ENCODE measurements at places on chromosomes 2 and 18.

DNA sequence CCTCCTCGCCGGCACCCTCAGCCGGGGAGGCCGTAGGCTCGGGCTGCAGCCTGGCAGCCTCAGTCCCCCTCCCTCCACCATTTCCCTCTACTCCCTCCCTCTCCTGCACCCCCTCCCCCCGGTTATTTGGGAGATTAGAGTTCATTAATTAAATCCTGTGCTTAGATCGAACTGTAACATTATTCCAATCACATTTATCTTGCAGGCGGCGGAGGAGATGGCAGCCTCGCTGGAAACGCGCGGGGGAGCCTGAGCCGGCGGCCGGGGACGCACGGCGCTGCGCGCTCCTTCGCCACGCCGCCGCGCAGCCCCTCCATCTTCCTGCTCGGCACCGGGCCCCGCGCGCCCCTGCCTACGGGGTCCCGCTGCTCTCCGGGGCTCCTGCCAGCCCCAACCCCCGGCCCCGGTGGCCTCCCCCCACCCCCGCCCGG, at the start of gene ST8SIA3:
Gene ST8SIA3 (plus strand): TSS at position 287 of the 431 bp plus-strand sequence. CDS start 290 bp downstream, outside the sequence.
- no peak for DNase-seq

DNA sequence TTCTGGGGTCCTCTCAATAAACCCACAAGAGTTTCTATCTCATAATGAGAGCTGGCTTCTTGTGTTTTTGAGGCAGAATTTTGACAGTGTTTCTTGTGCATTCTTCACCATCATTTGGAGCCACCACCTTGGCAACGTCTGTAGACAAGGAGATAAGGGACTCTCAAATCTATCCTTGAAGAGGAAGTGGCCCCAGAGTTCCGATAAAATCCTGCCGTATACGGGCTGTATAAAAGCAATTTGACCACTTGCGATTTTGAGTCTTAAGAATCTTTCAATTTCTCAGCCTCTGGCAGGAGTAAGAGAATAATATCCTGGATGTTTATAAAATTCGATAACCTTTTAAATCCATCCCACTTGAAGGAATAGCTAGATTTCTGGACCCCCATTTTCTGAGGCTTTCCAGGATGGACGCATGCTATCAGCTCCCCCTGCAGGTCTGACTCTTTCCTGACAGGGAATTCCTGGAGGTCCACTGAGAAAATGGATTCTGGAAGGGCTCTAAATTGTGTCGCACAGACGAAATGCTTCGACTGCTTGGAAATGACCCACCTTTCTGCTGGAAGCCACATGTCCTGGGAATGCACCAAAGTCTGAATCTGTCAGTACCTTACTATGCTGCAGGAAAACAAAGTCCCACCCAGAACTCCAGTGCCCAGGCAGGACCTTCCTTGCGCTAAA, 54.1 kb downstream of the E2F6 start:
- DNase-seq, result no peak

DNA sequence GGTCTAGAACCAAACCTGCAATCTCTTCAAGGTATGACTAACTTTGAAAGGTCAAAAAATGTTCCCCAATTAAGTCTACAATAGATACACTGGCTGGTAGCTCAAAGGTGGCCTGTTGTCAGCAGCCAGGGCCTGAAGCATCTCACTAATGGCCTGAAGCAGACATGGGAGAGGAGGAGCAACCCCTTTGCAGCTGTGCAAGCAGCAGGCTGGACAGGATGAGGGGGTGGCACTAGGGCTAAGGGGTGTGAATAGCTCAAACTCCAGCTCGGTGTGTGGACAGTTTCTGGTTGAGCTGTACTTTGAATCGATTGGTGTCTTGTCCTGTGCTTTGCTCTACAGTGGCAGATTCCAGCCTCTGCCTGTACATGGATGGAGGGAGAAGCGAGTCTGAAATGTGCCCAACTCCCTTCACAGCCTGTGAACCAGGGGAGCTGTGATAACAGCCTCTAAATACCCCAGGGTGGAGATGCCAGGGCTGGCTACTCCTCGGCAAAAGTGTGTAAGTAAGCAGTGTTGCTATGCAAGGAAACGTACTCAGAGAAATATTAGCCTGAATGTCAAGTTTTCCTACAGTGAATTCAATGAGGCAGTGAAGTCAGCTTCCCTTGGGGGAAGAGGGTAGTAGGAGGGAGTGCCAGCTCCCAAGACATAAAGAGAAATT, 34.7 kb upstream of the DTNB start:
- no peak for DNase-seq

DNA sequence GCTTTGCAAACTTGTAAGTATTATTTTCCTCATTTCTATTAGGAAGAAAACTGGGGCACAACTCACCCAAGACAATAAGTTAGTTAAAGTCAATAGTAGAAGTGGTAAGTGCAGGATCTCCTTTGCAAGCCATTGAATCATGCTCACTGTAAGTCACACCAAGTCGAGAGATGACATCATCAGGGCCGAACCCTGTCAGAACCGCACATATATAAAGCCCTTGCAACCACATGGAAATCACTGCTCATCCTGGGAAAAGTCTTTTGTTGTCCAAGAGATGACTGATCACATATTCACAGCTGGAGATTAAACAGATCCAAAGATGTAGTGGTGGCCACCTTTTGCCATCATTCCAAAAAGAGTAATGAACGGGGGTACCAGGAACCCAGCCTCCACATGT, 484.8 kb upstream of the ID2 start:
- no peak for DNase-seq

GRCh38 chr18:75376004-75376403, 51.5 kb downstream of the SMIM21 start:
- no peak for DNase-seq

DNA sequence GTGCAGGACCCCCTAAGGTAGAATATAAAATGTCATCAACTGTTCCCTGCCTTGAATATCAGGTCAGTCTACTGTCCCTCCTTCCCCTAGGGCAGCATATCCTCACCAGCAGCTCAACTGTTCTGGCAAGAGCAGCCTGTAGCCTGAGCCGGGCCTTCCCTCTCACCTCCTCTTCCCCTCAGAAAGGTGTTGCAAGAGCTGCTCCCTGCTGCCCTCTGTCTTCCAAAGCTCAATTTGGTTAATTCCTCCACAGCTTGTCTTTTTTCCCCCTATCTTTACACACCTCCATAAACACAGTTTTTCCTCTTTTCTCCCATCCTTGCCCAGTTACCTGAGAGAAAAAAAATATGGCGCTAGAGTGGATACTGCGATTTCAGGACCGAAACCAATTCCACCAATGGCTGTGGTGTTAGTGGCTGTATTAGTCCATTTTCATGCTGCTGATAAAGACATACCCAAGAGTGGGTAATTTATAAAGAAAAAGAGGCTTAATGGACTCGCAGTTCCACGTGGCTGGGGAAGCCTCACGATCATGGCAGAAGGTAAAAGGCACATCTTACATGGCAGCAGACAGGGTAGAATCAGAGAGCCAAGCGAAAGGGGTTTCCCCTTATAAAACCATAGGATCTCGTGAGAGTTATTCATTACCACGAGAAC, 184.7 kb downstream of the MREG start:
- DNase-seq, result no peak

GRCh38 chr2:54403512-54404238, 52.5 kb upstream of the SPTBN1 start:
- no peak for DNase-seq

GRCh38 chr18:48994044-48994651, 43.4 kb upstream of the SMAD7 start:
- no peak for DNase-seq

GRCh38 chr18:65846107-65846506, 95.3 kb downstream of the CDH7 start:
- DNase-seq, result no peak

- no peak for DNase-seq
Measured at GRCh38 chr2:215419769-215420470, 15.9 kb downstream of the FN1 start.

DNA sequence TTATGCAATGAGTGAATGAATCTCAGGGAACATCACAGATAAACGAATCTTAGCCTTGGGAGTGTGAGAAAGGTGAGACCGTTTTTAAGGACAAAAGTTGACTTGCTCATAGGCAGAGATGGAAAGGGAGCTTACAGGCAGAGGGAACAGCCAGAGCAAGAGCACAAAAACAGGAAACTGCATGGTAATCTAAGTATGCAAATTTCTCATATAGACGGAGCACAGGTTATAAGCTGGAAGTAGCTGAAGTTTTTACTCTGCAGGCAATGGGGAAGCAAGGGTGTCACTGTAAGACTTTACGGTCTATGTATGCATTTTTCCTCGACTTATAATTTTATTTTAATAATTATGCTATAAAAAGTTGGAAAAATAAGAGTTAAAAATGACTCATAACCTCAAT, 44.8 kb upstream of the STRN start:
- no peak for DNase-seq

GRCh38 chr18:50656396-50656795, 96.5 kb downstream of the MAPK4 start:
- DNase-seq, result no peak

DNA sequence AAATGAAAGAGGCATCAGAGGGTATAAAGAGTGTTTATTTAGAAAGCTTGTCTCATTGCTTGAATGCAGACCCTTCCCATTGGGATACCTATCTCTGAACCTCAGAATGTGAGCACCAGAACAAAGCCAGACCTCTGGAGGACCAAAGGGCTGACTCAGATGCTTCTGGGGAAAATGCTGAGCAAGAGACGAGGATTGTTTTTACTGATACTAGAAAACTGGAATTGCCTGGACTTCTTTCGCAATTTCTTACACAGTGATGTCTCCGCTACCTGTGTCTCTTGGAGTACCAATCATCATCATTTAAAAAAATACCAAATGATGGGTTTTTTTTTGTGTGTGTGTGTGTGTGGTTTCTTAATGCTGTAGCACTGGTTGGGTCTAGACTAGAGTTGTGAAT, 55.6 kb upstream of the CCDC85A start:
- no peak for DNase-seq

DNA sequence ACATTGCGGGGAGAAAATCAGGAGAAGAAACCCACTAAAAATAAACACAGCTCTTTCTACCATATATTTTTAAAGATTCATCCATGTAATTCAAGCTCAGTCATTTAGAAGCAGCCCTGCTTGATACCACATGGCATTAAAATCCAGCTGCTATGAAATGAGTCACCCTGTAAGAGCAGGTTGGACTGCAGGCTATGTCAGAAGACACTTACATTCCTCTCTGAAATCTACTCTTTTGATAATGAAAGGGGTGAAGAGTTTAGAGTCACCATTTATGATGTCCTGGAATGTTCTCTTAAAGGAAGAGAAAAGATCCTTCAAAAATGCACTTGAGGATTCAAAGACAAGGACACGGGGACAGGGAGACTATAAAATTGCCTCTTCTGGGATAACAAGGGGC, 100.6 kb upstream of the APCDD1 start:
- no peak for DNase-seq

DNA sequence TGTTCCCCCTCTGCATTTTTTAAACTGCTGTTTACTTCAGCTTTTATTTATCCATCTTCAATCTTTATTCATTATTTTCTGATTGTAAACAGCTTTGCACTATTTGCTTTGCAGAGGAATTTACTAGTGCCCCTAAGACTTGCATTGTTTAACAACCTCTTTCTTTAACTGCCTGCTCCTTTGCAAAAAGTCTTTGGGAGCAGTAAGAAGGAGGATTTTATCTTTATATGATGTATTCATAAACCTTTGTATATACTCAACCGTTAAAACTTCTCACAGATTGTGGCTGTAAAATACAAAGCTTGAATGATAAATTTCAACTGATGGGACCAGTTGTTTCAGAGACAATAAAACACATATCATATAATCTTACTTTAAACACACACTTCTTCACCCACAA, 20.1 kb upstream of the VIT start:
- DNase-seq, result no peak

DNA sequence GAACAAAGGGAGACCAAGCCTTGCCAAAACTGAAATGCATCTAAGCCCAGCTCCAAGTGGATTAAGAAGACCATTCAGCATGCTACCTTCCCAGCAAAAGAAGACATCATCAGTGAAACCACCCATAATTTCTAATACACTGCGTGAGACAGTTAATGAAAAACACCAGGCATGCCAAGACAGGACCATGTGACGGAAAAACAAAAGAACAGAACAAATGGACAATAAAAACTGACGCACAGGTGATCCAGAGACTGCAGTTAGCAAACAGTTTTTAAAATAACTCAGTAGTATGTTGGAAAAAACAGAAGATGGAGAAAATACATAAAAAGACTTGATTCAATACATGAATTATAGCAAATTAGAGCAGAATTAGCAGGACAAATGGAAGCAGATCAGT, 15.3 kb downstream of the FAM168B start:
- DNase-seq, result no peak

- DNase-seq, result no peak
Measured at GRCh38 chr2:42513252-42513918, 19.6 kb upstream of the KCNG3 start.

GRCh38 chr2:160014227-160014626, 48.2 kb downstream of the PLA2R1 start:
- no peak for DNase-seq

- DNase-seq, result no peak
Measured at GRCh38 chr18:50460716-50461115, 85.9 kb downstream of the SKA1 start.

DNA sequence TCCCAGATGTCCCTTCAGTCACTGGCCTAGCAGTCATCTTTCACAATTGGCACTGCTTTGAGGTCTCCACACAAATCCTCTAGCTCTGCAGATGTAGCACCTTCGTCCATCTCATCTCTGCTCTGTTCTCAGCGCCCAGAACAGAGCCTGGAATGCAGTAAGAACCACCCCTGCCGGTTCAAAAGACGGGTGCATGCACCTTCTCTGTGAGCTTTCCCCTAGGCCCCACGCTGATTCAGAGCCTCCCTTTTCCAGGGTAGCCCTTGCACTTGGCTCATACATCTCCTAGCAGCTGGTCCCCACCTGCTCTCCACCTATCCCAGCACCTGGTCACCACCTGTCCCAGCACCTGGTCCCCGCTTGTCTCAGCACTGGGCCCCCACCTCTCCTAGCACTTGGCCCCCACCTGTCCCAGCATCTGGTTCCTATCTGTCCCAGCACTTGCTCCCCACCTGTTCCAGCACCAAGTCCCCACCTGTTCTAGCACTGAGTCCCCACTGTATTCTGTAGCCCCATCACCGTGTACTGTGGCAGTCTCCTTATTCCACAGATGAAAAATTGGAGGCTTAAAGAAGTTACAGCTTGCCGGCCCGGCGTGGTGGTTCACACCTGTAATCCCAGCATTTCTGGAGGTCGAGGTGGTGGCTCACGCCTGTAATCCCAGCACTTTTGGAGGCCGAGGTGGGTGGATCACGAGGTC, 4.7 kb upstream of the KCNF1 start:
- DNase-seq, result no peak

GRCh38 chr18:48627216-48627615, 88.4 kb downstream of the CTIF start:
- no peak for DNase-seq

DNA sequence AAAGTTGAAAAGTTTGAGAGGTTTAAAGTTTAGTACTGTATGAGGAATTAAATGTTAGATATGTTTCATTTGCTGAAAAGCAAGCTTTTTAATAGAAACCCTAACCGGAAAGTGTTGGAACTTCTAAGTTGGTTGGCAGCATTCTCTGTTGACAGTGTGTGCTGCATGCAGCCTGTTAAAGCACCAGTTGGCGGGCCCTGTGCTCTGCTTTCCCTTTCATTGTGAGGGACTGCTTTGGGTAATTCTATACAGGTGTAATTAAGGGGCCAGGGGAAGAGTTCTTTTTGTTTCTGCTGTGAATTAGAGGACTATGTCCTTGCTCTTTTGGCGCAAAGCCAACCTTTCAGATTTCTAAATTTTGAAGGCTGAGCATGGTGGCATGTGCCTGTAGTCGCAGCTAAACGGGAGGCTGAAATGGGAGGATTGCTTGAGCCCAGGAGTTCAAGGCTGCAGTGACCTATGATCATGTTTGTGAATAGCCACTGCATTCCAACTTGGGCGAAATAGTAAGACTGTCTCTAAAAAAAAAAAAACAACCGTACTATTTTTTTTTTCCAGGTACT, 20.1 kb downstream of the PLEKHB2 start:
- no peak for DNase-seq

GRCh38 chr2:13266166-13266565, 549.4 kb downstream of the TRIB2 start:
- DNase-seq, result no peak
